HS-5 (cell line): ENCODE measurements at places on chromosomes 5 and 9.

GRCh38 chr5:142281966-142282365 lies 42.9 kb downstream of the SPRY4 start:
- no peak for DNase-seq

DNA sequence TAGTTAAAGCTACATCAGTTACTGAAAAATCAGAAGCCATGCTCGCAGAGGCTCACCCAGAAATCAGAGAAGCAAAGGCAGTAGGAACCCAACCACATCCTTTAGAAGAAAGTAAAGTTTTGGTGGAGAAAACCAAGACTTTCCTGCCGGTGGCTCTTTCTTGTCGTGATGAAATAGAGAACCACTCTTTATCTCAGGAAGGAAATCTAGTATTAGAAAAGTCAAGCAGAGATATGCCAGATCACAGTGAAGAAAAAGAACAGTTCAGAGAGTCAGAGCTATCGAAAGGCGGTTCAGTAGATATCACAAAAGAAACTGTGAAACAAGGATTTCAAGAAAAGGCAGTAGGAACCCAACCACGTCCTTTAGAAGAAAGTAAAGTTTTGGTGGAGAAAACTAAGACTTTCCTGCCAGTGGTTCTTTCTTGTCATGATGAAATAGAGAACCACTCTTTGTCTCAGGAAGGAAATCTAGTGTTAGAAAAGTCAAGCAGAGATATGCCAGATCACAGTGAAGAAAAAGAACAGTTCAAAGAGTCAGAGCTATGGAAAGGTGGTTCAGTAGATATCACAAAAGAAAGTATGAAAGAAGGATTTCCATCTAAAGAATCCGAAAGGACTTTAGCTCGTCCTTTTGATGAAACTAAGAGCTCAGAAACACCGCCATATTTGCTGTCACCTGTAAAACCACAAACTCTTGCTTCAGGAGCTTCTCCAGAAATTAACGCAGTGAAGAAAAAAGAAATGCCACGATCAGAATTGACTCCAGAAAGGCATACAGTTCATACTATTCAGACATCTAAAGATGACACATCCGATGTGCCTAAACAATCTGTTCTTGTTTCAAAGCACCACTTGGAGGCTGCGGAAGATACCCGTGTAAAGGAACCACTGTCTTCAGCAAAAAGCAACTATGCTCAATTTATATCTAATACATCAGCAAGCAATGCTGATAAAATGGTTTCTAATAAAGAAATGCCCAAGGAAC lies 47.2 kb downstream of the CMYA5 start:
- DNase-seq, result no peak

GRCh38 chr5:29023541-29023940 lies 1985.2 kb upstream of the CDH9 start:
- no peak for DNase-seq

DNA sequence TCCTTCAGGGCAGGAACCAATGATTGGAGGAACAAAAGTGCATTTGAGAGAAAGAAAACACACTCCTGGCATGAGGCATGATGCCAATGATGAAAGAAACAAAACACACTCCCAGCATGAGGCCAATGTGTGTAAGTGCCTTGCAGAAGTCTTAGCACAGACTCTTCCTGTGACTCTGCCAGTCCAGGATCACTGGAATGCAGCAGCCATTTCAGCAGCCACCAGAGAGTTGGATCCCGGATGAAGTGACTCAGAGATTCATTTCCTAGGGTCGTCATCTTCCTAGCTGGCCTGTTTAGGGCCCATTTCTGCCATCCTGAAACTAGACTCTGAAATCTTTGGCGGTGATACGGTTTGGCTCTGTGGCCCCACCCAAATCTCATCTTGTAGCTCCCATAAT lies 212.5 kb downstream of the CFAP90 start:
- DNase-seq, result no peak

GRCh38 chr5:32779754-32780415 lies 68.8 kb downstream of the NPR3 start:
- DNase-seq, result no peak

DNA sequence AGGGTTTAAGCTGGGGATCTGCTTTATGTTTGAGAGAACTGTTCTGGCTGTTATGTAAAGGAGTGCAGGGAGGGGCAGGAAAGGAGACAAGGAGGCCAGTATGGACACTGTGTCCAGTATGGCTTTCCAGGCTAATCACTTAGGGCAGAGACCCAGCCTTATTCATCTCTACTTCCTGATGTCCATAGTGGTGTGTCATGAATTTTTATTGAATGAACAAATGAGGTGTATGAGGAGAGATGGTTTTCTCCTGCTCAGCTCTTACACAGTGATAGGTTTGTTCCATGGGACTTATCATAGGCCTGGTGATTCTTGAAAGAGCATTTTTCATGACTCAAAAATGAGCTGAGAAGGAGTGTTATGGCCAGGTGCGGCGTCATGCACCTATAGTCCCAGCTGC lies 20.5 kb upstream of the FGFR4 start:
- no peak for DNase-seq

DNA sequence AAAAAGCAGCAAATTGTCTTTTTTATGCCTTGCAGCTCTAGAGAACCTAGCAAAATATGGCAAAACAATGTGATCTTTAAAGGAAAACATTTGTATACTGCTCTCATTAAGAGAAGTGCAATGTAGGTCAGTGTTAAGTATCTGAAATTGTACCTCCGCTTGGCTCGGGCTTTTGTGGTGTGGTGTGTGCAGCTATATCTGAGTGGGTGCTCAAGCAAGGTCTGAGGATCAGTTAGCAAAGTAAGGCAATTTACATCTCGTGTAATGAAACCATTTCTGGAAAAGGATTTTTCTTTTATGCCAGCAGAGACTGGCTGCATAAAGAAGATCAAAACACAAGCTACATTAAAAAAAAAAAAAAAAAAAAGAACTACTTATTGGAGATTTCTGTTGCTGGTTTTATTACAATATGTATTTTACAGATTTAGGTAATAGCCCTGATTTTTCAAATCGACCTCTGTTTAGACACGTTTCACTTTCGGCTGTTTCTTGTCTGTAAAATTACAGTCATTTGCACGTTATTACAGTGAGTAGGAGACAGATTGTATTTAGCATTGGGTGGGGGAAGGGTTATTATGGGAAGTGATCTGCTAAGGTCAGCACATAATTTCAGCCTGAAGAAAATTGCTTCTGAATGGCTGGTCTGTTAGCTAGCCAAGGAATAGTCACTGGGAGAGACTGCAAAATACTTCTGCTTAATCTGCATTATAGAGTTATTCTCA lies 7.9 kb upstream of the ZNF608 start:
- DNase-seq, result no peak

DNA sequence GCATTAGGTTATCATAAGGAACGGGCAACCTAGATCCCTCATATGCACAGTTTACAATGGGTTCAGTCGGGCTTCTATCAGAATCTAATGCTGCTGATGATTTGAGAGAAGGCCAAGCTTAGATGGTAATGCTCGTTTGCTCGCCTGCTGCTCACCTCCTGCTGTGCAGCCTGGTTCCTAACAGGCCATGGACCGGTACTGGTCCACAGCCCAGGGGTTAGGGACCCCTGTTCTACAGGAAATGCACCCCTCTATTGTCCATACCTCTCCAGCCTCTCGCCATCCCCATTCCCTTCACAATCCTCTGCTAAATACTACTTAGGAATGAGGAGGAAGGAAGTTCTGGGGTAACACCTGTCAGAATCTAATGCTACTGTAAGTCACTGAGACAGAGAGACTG lies 75.1 kb downstream of the OXCT1 start:
- no peak for DNase-seq

DNA sequence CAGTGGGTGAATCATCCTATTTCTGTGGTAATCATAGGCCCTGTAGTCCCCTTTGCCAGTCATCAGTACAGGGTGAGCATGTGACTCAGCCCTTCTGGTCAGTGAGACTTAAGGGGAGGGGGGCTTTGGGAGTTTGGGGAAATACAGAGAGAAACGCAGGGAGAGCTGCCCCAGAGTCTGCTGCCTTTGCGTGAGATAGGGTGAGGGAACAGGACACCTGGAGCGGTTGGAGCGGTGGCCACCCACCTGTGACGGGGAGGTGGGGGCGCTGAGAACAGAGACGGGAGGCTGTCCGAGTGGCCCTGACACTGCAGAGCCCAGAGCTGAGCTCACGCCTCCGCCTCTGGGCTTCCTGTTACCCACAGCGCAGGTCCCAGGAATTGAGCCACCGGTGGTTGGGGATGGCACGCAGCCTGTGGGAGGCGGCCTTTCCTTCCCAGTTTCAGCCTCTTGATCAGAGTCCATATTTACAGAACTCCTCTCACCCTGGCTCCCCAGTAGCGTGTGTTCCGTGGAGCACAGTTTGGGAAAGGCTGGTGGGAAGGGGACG lies 92.0 kb upstream of the ERCC6L2 start:
- DNase-seq, result peak; percentile 13

- no peak for DNase-seq
These were observed 69.7 kb downstream of the MACROH2A1 start for GRCh38 chr5:135329066-135329912.

DNA sequence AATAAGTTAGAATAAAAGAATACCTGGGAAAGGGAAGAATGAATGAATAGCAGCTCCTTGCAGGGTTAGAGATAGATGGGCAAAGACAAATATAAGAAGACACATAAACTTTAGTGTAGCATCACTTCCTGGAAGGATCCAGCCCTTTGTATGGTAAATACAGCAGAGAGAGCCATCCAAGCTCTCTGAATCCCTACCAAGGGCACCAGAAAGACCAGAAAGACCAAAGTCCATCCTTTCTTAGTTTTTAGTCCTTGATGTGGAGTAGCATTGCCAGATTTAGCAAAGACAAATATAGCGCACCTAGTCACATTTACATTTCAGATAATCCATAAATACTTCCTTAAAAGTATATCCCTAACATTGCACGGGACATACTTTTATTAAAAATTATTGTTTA lies 56.1 kb upstream of the C9orf72 start:
- no peak for DNase-seq

GRCh38 chr9:125241863-125242739 lies 958 bp upstream of the HSPA5 start:
- no peak for DNase-seq

- DNase-seq, result peak; percentile 49
These were observed 85.2 kb upstream of the CDH12 start for GRCh38 chr5:22938362-22938761.

GRCh38 chr9:135990468-135991429 lies 29.6 kb upstream of the UBAC1 start:
- no peak for DNase-seq

DNA sequence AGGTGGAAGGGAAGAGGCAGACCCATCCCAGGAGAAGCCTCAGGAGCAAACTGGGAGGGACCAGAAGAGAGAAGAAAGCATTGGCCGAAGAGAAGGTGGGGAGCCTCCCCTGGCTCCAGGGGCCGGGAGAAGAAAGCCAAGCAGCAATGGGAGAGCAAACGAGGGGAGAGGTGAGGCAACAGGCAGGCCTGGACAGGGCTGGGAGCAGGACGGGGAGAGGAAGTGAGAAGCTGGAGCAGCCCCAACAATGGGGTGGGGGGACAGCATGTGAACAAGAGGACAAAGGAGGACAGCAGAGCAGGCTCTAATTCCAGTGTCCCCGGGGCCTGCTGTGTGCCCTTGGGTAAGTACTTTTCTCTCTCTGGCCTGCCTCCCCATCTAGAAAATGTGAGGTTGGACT lies 115.3 kb downstream of the PSD2 start:
- DNase-seq, result no peak

DNA sequence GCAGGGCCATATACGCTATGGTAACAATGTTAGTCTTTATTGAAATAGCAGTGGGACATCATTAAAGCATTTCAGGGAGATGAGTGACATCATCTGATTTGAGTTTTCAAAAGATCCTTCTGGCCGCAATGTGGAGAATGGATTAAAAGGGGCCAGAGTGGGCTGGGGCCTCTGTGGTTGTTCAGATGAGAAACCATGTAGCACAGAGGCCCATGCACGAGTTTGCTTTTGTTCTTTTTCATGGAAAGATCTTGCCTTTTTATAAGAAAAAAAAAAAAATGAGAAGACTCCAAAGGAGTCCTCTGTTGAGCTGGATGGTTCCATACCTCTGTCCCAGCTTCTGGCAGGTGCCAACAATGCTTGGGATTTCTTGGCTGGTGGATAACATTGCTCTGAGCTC lies 173.5 kb upstream of the SPRY4 start:
- DNase-seq, result no peak

- DNase-seq, result no peak
These were observed 40.6 kb downstream of the ZNF883 start for GRCh38 chr9:112971415-112971814.

- DNase-seq, result no peak
These were observed 12.5 kb downstream of the NR3C1 start for GRCh38 chr5:143390941-143391340.

DNA sequence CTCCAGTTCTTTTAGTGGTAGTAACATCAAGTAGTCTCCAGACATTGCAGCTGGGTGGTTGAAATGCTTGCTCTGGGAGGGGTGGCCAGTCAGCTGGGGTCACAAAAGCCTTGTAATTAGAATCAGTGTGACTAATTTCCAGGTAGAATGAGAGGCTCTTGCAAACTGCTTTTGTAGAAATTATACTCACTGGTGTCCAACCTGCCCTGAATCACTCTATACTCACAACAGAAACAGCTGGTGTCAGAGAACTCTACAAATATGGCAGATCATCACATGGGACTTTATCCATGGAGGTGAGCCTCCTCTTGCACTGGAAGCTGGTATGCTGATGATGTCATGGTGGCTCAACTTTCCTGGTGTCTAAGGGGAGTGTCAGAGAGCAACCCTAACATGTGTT lies 71.3 kb downstream of the SH3TC2 start:
- DNase-seq, result no peak

- DNase-seq, result no peak
These were observed 29.5 kb downstream of the CAAP1 start for GRCh38 chr9:26863074-26863473.

DNA sequence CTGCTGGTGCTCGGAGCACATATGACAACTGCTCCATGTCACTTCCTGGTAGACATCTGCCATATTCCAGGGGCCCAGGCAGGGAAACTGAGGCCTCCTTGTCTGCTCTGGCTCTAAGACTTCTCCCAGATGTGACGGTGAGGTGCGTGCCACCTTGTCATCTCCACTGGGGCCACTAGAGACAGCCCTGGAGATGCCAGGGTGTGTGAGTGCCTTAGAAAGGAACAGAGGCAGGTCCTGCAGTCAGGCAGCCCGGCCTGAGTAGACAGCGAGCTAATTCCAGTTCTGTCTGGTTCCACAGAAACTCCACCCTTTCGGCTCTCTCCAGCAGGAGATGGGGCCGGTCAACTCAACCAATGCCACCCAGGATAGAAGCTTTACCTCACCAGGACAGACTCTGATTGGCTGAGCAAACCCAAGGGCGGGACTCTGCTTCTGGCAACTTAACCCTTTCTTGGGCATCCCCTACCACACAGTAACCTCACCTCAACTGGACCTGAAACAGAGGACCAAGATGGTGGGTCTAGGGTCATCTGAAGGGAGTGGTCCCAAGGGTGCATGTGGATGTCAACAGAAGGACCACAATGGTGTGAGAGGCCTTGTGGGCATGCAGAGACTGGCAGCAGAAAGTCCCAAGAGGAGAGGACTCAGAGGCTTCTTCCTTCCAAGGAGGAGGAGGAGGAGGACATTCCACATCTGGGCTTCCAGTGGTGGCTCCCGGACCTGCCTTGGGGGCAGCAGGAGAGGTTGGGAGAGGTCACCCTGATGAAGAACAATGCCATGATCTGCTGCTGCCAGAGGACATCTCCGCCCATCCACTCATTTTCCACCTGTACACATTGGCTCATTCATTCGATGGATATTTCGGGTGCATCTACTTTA lies 77.7 kb downstream of the RGS3 start:
- DNase-seq, result no peak
